Right renal cortex interstitium (tissue), 3 donors: ENCODE measurements at places on chromosomes 16 and 17. TPM values are rescaled to one million over a fixed set of nuclear protein-coding genes. Genes with fewer than 3 reads are reported as not detected.

The RANGRF gene
- 27.8 TPM for polyA plus RNA-seq

DNA sequence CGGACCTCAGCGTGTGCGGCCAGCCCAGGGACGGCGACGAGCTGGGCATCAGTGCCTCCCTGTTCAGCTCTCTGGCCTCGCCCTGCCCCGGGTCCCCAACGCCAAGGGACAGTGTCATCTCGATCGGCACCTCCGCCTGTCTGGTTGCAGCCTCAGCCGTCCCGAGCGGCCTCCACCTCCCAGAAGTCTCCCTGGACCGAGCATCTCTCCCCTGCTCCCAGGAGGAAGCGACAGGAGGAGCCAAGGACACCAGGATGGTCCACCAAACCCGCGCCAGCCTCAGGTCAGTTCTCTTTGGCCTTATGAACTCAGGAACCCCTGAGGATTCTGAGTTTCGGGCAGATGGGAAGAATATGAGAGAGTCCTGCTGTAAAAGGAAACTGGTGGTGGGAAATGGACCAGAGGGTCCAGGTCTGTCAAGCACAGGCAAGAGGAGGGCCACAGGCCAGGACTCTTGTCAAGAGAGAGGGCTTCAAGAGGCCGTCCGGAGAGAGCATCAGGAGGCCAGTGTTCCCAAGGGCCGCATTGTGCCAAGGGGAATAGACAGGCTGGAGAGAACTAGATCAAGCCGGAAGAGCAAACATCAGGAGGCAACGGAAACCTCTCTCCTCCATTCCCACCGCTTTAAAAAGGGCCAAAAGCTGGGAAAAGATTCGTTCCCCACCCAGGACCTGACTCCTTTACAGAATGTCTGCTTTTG is 825 bp downstream of the HASPIN start:
- DNase-seq = no peak

The DEXI gene
- 42.8 TPM for polyA plus RNA-seq

DNA sequence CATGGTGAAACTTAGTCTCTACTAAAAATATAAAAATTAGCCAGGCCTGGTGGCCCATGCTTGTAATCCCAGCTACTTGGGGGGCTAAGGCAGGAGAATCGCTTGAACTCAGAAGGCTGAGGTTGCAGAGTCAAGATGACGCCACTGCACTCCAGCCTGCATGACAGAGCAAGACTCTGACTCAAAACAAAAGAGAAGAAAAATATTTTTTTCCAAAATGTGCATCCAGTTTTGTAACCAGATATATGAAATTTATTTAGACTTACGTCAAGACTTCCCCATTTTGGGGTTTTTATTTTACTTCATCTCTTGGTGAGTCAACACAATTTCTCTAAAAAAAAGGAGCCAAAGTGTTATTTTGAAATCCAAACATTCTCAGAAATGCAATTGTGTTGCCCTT is 5.5 kb upstream of the TM4SF5 start:
- no peak for DNase-seq

GRCh38 chr17:66518677-66519076 is 216.3 kb downstream of the PRKCA start:
- DNase-seq = no peak

The SLC13A5 gene
- polyA plus RNA-seq = 1.9 TPM

- DNase-seq = peak; percentile 27
These were observed 1425.1 kb upstream of the CDH8 start for GRCh38 chr16:63461248-63461841.
